Heart left ventricle (tissue), 16 donors: ENCODE measurements at places on chromosomes 3 and 15.

DNA sequence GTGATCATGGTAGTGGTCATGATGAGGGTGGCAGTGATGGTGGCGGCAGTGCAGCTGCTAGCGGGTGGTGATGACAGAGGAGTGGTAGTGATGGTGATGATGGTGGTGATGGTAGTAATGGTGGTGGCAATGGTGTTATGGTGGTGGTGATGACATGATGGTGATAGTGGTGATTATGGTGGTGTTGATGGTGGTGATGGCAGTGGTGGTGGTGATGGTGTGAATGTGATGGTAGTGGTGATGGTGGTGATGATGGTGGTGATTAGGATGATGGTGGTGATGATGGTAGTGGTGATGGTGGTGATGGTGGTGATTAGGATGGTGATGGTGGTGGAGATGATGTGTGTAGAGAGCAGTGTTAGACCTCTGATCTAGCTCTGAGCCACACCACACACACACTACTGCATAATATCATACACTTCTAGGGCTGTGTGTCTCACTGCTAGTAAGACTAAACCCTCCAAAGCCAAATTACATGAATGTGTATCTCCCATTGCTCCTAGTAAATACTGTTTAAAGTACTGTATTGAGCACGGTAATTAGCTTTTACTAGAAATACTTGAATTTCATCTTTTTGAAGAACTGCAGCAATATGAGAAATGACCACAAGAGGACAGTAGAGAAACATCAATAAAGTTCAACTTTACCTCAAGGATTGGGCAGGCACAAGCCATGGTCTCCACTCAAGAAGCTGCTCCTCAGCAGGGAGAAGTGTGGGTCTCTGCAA lies 28.8 kb downstream of the TMED3 start:
- no peak for DNase-seq

DNA sequence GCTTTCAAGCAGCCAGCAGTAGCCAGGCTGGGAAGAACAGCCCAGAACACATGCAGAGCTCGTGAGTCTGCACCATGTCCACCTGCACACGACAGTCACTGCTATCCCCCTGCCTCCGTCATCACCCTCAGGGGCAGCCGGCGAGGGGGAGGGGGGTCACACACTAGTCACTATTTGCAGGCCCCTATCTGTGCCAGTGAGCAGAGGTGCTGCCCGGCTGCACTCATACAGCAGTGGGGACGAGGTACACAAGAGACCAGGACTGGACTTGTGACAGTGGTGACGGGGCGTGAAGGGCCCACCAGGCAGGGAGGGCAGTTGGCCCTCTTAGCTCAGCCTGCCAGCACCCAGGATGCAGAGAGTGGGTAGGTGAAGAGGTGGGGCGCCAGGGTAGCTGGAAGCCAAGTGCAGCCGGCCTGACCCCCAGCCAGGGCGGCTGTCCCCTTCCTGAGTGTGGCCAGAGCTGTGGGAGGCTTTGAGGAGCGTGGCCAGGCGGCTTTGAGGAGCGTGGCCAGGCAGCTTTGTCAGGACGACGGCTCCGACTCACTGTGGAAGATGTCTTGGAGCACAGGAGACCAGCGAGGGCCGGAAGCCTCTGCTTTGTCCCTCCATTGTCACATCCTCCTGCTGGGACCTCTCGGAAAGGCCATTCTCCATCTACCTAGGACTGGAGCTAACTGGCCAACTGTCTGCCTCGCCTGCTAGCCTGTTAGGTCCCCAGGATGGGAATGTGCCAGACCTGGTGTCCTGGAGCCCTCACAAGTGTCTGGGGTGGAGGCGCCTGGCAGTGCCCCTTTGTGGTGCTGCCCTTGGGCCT lies 52.1 kb upstream of the FGD5 start:
- DNase-seq: no peak

GRCh38 chr3:16011376-16011775 lies 163.1 kb upstream of the GALNT15 start:
- no peak for DNase-seq

- DNase-seq: no peak
Observed at GRCh38 chr15:72566973-72567372, 87.5 kb upstream of the GOLGA6B start.

GRCh38 chr3:55626279-55626665 lies 139.2 kb upstream of the WNT5A start:
- no peak for DNase-seq

- DNase-seq: no peak
Observed at GRCh38 chr15:34943711-34944110, 25.8 kb downstream of the AQR start.

GRCh38 chr3:195045481-195046210 lies 225.3 kb downstream of the XXYLT1 start:
- DNase-seq: no peak

DNA sequence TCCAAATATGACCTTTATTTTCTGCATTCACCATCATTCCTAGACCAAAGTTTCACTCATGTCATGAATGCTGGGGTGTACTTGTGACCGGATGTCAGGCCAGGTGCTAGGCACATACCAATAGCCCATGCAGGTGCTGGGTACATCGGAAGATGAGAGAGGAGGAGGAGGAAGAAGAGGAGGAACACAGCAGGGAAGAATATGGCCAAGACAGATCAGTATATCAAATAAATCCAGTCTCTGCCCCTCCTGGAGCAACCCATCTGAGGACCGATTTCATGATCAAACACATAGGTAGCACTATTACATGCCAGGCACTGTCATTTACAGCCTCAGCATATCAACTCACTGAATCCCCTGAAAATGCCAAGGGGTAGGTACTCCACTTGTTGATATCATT lies 3.0 kb upstream of the WNT7A start:
- DNase-seq: no peak

DNA sequence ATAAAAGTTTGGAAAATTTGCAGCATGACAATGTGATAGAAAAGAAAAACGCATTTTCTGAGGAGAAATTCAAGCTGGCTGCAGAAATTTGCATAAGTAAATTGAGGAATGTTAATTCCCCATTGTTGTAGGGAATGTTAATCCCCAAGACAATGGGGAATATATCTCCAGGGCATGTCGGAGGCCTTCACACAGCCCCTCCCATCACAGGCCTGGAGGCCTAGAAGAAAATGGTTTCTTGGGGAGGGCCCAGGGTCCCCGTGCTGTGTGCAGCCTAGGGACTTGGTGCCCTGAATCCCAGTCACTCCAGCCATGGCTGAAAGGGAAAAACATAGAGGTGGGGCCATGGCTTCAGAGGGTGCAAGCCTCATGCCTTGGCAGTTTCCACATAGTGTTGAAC lies 101.1 kb downstream of the BOC start:
- no peak for DNase-seq

GRCh38 chr3:139202226-139202958 lies 141.4 kb upstream of the MRPS22 start:
- DNase-seq: peak; percentile 20

- no peak for DNase-seq
Observed at GRCh38 chr3:161177991-161178390, 43.1 kb upstream of the NMD3 start.

- DNase-seq: no peak
Observed at GRCh38 chr3:184545769-184546168, 15.8 kb upstream of the EPHB3 start.

DNA sequence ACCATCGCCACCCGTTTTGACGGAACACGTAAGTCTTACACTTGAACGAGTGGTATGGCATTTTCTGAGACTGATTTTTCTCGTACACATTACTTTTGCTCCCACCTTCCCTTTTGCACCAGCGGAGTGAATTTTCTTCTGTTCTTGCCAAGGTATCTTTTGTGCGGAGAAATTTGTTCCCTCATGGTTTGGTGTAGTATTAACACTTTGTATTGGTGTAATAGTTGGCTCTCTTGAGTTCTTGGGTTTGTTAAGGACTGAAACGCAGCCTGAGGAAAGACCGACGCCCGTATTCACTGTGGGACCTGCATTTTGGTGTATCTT lies 420 bp downstream of the KCNH8 start:
- DNase-seq: no peak

DNA sequence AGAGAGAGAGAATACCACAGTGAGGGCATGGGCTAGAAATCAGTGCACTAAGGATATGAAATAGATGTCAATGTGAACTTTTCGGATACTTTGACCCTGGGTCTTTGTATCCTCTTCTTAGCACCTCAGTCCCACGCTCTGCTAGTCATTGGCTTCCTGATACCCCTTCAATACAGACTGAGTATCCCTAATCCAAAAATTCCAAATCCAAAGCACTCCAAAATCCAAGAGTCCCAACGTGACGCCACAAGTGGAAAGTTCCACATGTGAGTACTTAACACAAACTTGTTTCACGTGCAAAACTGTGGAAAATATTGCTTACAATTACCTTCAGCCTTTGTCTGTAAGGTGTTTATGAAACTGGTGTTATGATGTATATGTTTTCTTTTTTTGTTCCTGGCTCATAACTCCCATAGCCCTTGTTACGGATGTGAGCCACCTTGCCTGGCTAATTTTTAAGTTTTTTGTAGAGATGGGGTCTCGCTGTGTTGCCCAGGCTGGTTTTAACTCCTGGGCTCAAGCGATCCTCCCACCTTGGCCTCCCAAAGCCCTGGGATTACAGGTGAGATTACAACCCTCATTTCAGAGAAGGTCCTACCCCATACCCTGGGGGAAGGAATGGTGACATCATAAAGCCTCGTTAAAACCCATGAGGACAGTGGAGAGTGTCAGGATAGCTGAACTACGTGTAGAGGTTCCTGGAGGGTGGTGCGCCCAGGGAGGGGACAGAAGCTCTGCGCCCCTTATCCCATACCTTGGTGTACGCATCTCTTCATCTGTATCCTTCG lies 10.2 kb upstream of the IRAK2 start:
- DNase-seq: no peak

DNA sequence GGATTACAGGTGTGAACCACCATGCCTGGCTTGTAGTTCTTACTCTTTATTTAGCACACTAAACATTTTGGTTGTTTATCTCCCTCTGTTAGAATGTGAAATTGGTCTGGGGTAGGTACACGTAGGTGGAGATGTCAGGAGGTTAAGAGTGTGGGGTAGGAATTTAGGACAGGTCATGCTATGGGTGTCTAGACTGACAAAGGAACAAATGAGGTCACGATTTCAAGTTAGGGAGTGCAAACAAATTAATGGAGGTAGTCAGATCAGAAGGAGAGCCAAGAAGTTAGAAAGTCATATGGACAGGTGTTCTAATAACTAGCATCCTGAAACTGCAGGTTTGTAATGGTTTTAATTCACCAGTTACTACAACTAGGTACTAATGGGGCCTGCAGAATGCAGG lies 19.8 kb downstream of the CDV3 start:
- DNase-seq: no peak

- no peak for DNase-seq
Observed at GRCh38 chr3:172595664-172596393, 72.6 kb upstream of the TNFSF10 start.

- DNase-seq: no peak
Observed at GRCh38 chr3:185934767-185935464, 2.9 kb downstream of the TRA2B start.

DNA sequence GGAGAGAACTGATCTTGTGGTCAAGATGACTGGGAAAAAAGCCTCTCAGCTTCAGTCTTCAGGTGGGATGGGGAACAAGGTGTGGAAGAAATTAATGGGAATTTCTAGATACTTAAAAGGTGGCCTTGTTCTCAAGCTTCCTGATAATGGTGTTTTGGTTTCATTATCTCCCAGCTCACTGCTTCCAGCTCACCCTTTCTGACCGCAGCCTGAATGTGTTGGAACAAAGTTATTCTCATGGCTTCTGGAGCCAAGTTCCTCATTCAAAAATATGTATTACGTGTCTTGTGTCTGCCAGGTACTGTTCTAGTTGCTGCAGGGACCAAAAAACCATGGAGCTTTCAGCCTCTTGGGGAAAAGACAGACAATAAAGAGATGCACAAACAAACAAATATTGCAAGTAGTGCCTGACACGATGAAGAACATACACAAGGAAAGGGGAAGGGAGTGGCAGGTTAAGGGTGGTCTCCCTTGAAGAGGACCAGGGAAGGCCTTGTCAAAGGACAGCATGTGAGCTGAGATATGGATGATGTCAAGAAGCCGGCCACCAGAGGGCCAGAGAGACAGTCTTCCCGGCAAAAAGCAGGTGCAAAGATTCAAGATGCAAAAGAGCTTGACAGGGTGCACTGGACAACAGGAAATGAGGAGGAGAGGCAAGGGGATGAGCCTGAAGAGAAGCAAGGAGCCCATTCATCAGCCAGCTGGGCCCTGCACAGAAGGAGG lies 35.5 kb downstream of the ARRDC4 start:
- DNase-seq: no peak

GRCh38 chr15:74542166-74543042 lies 1.4 kb downstream of the ARID3B start:
- no peak for DNase-seq

GRCh38 chr3:139481116-139481515 lies 4.8 kb upstream of the RBP2 start:
- no peak for DNase-seq

DNA sequence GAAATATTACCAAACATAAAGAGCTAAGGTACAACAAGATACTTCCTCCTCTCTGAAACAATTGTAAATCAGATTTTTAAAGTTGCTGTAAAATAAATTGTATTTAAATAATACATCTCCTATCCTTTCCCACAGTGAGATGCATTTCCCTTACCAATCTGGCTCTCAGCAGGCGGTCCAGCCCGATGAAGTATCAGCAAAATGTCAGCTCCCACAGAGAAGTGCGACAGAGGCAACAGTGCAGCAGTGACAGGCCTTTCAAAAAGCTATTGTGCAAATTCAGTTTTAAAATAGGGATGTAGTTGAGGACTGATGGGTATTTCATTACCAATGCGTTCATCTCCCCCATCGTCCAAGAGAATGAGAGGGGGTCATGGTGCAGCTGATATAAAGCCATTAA lies 733.2 kb upstream of the GOLIM4 start:
- DNase-seq: no peak

DNA sequence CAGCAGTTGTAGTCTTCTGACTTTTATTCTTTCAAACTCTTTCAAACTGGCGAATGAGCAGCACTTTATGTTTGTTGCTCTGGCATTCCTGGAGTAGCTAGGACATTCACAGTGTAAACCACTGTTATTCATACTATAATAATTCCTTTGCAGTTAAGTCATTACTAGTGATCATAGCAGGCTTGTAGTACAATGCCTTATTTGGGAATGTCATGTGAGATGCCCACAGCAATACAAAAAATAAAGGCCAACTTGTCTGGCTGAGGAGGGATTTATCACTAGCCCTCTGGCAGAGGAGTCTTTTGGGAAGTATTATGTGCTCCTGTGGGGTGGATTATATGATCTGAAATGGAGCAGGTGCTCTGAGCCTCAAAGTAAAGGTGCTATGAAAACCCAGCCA lies 197.2 kb downstream of the VGLL3 start:
- DNase-seq: no peak

DNA sequence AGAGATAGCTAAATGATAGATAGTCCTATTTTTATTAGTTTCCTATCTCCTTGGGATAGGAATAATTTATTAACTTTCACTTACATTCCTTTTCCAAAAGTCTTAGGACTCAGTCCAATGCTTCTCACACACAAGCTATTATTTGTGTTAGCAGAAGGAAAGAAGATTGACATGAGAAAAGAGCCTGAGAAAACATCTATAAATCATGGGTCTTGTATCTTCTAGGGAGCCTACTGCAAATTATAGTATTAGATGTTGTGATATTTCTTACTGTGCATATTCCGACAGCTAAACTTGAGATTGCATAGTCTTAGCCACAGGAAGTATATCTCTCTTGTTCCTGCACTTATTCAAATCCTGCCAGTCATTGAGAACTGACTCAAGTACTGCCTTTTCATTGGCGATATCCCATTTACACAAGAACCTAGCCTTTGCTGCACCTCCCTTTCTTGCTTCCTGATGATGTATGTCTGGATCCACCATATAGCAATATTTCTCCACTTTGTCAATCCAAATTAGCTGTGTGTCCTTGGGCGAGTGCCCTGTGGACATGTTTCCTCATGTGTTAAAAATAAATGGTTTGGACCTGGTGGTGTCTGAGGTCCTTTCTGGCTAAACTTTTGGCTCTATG lies 245.1 kb upstream of the LMCD1 start:
- DNase-seq: no peak

- no peak for DNase-seq
Observed at GRCh38 chr3:183158113-183158512, 4.4 kb downstream of the LAMP3 start.
